Bronchial smooth muscle cell (primary cell): ENCODE measurements at places on chromosomes 2 and 18. TPM values are rescaled to one million over a fixed set of nuclear protein-coding genes. Genes with fewer than 3 reads are reported as not detected.

Gene FAM110C
- total RNA-seq = not detected in 2 replicates

Gene HRH4
- under 0.01 TPM in 1 of 2 replicates, not detected in the other for total RNA-seq

Gene B3GNT7
- under 0.01 and 0.09 TPM in 2 replicates for total RNA-seq

Gene SNORC
- total RNA-seq = 0.52 and 0.79 TPM in 2 replicates

Gene PIEZO2
- 1.3 and 3.3 TPM in 2 replicates for total RNA-seq

Gene EPB41L3
- total RNA-seq = 91.1 and 127 TPM in 2 replicates

Gene CNTNAP5
- total RNA-seq = not detected in 2 replicates

Gene ST6GAL2
- total RNA-seq = not detected in 2 replicates

Gene SAG
- total RNA-seq = under 0.01 TPM in 1 of 2 replicates, not detected in the other

Gene GPR39
- total RNA-seq = 0.86 and 1.4 TPM in 2 replicates

Gene ANKRD30BL
- total RNA-seq = not detected in 2 replicates

Gene FAP
- total RNA-seq = 46.5 and 157 TPM in 2 replicates

Gene SERPINB13
- total RNA-seq = 0.16 TPM in 1 of 2 replicates, not detected in the other

Gene TMEM163
- not detected in 2 replicates for total RNA-seq

Gene MYOM1
- 0.95 and 1.7 TPM in 2 replicates for total RNA-seq

Gene AFF3
- under 0.01 and 0.34 TPM in 2 replicates for total RNA-seq

Gene CAPN13
- not detected in 2 replicates for total RNA-seq

Gene SLC9A2
- total RNA-seq = under 0.01 TPM in 1 of 2 replicates, not detected in the other

Gene ASB18
- not detected in 2 replicates for total RNA-seq

Gene FBLN7
- total RNA-seq = 0.09 and 0.47 TPM in 2 replicates

Gene CYP26B1
- 0.52 TPM in 1 of 2 replicates, not detected in the other for total RNA-seq

Gene MEP1B
- total RNA-seq = not detected in 2 replicates

Gene GPBAR1
- not detected in 2 replicates for total RNA-seq

Gene SP5
- not detected in 2 replicates for total RNA-seq

Gene CGREF1
- 0.69 and 0.79 TPM in 2 replicates for total RNA-seq

Gene APCDD1
- not detected in 2 replicates for total RNA-seq

Gene ARHGAP28
- 0.32 and 5.0 TPM in 2 replicates for total RNA-seq

Gene ASAP2
- 18.6 and 20.1 TPM in 2 replicates for total RNA-seq

Gene TMEM87B
- 18.0 and 18.4 TPM in 2 replicates for total RNA-seq

Gene MEIS1
- total RNA-seq = 231 and 429 TPM in 2 replicates
